ENCODE measurements at places on chromosomes 6 and 20.

- no peak for DNase-seq
These were observed 5.8 kb upstream of the GATA5 start for GRCh38 chr20:62481425-62482145.

- no peak for DNase-seq
These were observed 58.0 kb downstream of the FOXO3 start for GRCh38 chr6:108618623-108619152.

DNA sequence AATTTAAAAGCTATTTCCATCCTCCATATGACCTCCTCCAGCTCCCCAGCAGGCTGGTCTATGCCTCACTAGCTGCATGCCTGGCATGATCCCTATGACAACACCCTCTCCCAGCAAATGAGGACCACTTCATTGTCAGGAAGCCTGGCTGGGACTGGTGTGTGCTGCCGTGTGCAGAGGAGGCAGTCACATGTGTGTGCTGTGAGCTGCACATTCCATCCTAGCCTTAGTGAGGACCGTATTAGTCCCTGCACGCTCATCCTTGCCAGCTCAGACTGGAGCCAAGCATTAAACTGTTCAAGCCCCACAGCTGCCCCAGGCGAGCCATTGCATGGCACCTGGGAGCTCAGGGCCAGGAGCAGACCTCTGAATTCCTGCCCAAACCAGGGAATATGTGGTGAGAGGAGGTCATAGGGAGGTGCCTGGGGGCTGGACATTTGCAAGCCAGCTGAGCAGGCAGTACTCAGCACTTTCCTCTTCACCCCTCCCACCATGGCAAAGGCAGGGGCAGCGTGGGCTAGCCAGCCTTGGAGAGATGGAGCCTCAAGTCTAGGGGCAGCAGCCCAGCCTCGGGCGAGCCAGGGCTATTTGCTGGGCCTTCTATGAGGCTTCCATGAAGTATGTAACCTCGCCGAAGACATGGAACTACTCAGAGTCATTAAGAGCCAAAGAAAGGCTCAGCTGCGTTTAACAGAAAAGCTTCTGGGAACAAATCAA is 8.7 kb upstream of the CCN5 start:
- peak; percentile 16 for DNase-seq

GRCh38 chr20:20210327-20210726 is 157.6 kb upstream of the INSM1 start:
- no peak for DNase-seq

DNA sequence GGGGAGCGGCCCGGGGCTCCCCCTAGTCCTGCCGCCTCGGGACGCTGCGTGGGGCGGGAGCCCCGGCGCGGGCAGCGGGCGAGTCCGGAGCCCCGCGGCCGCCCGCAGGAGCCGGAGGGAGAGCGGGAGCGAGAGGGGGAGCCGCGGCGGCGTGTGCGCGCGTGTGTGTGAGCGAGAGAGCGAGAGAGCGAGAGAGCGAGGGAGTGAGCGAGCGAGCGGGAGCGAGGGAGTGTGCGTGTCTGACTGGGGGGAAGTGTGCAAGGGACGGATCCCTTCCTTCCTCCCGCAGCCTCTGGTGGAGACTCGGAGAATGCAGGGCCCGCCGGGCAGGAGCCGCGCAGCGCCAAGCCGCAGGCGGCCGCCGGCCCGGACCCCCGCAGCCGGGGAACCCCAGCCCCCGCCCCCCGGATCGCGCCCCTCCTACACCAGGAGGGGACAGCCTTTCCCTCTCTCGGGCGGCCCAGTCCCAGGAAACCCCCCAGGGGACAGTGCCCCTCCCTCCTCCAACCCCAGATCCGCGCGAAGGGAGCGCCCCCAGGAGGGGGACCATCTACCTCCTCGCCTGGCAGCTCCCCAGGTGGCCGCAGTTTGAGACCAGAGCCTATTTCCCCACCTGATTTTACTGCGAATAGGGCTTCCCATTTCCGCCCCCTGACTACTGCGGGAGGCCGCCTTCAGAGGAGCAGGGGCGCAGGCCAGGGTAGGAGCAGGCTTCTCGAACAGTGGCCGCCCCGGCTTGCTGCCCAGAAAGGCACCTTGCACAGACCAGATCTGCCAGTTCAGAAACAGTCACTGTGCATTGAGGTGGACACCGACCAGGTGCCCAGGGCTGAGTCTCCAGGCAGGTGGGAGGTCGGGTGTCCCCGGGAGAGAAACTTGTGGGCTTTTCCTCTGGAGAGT is at the start of gene CDH22:
TSS of gene CDH22 (minus strand) at position 241 of the 900 bp plus-strand sequence. CDS start 57,204 bp downstream, outside the sequence.
- no peak for DNase-seq

- DNase-seq: no peak
These were observed 591.8 kb downstream of the TFAP2B start for GRCh38 chr6:51410453-51410852.

DNA sequence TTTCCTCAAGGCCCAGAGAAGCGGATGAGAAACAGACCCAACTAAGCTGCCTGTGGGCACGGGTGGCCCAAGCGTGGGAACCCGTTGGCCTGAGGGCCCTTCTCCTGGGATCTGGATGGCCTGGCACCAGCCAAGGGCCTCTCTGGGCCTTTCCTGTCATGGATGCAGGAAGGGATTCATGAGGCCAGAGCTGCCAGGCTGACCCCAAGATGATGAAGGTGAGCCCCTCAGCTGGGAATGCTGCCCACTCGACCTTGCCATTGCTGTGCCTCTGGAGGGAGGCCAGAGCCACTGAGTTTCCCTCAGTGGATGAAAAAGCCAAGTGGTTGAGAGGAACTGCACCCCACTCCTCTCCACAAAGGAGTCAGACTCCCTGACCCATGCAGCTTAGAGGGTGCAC is 171.2 kb downstream of the VEGFA start:
- no peak for DNase-seq

DNA sequence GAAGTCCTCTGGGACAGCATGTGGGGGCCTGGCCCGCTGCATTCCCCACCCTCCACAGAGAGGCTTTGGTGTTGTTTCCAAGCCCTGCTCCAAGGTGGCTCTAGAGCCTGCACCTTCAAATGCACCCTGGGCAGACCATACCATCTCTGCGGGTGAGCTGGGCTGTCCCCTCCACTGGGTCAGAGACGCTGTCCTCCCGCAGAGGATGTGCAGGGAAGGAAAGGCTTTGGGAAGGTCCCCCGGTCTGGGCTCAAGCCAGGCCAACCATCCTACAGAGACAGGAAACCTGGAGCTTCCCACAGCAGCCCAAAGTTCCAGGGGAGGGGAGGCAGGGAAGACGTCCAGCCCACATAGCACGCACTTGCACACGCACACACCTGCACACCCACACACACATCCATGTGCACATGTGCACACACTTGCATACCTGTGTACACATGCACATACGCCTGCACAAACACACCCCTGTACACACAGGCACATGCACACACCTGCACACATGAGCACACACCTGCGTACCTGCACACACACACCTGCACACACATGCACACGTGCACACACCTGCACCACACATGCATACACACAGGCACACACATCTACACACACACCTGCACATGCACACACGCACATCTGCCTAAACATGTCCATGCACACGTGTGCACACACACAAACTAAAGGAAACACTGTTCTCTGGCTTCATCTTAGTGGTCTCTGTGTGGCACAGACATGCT is 155.4 kb downstream of the ERMARD start:
- no peak for DNase-seq
